ENCODE measurements at places on chromosomes 12 and 14.

GRCh38 chr12:28699029-28699428, 450.0 kb upstream of the FAR2 start:
- DNase-seq = no peak

GRCh38 chr14:67411820-67412421, at the start of gene PLEK2:
Gene PLEK2, minus strand, starts transcription at chr14:67412165. Its CDS starts 106 bp downstream, at chr14:67412059.
- DNase-seq = peak; percentile 54

DNA sequence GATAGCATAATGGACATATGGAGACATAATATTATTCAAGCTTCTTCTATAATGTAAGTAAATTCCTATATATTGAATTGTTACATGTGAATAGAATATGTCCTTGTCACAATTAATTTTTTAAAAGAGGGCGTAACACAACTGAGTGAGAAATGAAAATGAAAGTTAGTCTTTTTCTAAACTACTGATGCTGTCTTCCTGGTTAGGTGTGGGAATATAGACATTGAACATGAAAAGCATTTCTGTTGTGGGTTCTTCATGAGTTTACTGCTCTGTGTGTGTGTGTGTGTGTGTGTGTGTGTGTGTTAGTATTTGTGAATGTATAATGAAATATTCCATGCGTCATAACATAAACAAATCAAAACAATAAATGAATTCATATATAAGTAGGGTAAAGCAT, 40.5 kb upstream of the RTL1 start:
- DNase-seq = no peak

DNA sequence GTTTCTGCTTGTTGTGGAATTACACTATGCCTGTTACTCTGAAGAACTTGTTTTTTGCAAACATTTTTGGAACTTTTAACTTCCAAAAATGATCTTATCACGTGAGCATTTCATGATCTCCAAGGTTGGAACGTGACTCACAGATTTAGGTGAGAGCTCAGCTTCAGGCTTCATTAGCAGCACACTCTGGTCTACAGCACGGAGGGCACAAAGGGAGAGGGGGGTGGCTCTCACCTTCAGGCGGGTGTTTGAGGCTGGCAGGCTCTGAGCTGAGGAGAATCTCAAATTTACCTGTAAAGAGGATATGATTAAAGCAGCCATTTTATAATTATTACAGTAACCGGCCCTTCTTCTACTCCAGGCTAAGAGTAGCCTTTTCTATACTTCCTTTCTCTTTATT, 45.3 kb upstream of the PZP start:
- DNase-seq = no peak

- DNase-seq = no peak
These were observed 434.7 kb downstream of the FUT8 start for GRCh38 chr14:65847075-65847847.

GRCh38 chr12:130603396-130603965, 112.6 kb downstream of the RIMBP2 start:
- DNase-seq = no peak

DNA sequence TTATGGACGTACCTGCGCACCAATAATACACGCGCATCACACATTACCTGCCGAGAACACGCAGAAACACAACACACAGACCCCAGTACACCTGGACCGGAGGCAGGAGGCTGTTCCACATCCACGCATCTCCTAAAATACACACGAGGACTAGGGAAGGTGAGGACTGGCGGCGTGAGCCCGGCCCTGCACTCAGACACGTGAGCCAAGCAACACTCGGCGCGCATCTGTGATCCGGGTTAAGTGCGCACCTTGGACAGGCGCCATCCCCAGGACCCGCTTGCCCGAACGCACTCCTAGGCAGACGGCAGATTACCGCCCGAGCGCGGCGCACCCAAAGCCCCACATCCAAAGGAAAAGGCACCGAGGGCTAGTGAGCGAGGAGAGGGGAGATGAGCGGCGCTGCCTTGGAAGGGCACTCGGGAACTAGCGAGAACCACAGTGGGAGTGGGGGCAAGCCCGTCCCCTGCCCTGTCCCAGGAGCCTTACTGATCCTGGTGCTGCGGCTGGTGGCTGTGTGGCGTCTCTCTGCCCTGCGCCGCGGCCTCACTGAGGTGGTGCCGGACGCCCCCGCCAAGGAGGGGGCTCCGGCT, 417 bp downstream of the GLS2 start:
- peak; percentile 62 for DNase-seq

GRCh38 chr12:120225200-120225558, 24.3 kb upstream of the RPLP0 start:
- DNase-seq = no peak

DNA sequence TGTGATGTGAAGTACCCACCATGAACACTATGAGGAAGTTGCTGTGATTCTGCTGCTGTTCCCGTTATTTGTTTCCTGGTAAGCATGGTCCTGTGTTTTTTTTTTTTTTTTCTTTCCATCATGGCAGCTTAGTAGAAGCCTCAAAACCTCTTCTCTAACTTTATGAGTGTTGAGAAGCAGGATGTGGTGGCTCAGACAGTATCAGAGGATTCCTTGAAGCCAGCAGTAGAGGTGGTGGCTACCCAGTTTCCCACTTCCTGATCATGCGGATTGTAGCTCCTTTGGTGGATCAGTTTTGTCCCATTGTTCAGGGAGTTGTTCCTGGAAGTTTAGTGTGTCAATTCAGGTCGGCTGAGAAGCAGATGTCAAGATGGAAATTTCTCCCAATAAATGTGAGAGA, 175.8 kb downstream of the ATP23 start:
- no peak for DNase-seq

DNA sequence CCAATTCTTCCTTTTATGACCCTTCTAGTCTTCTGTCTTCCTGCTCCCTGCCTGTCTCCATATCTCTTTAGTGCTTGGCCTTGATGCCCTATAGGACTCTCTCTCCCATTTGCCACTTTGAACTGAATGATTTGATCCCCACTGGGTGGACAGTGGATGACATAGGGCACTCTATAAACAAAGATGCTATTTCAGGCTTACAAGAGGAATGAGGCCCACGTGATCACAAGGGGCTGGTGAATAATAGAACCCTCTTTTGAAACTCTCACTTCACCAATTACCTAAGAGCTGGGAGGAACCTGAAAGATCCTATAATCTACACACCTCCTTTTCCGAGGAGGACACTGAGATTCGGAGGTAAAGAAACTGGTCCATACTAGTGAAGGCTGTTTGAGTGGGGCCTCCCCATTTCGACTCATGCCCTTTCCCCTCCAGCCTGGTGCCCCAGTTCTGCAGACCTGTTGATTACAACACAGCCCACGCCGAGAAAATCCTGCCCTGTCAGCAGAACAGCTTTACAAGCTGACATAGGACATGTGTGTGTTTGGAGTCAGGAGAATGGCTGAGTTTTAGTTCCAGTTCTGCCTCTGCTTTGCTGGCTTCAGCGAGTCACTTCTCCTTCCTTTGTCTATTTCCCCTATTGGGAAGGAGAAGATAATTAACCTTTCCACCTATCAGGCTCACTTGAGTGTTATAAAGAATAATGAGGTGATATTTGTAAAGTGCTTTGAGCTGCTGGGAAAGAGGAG, 400.3 kb downstream of the ZFP36L1 start:
- no peak for DNase-seq

DNA sequence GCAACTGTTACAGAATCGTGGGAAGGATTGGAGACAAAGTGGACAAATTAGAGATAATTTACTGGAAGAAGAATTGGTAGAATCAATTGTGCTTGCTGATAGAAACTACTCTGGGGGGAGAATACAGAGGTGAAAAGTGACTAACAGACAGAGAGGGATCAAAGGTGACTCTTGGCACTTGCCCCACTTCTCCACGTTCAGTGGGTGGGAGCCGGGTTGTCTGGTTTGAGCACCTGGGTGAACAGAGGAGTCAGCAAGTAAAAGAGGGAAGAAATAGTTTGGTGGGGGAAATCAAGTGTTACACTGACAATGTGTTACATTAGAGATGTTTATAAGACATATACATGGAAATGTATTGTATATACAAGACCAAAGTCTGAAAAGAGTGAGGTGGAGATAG, 69.1 kb downstream of the PPP2R5E start:
- no peak for DNase-seq

- DNase-seq = no peak
These were observed 15.2 kb downstream of the JAG2 start for GRCh38 chr14:105153331-105153731.

- DNase-seq = no peak
These were observed 29.8 kb downstream of the YY1 start for GRCh38 chr14:100268591-100269207.

GRCh38 chr12:133233006-133233405, 2.7 kb downstream of the ANHX start:
- DNase-seq = no peak

GRCh38 chr12:112906712-112907414, at the start of gene OAS1:
Gene OAS1, plus strand, starts transcription at chr12:112906962. Its CDS starts 78 bp downstream, at chr12:112907040.
- peak; percentile 26 for DNase-seq

- DNase-seq = peak; percentile 78
These were observed 59.4 kb downstream of the TSPAN11 start for GRCh38 chr12:30985814-30986452.

GRCh38 chr12:13033476-13033875, 10.7 kb upstream of the FAM234B start:
- DNase-seq = no peak

- no peak for DNase-seq
These were observed 337.8 kb upstream of the DIO2 start for GRCh38 chr14:80549141-80549540.

- no peak for DNase-seq
These were observed 61.2 kb upstream of the OTOGL start for GRCh38 chr12:80038062-80038560.

DNA sequence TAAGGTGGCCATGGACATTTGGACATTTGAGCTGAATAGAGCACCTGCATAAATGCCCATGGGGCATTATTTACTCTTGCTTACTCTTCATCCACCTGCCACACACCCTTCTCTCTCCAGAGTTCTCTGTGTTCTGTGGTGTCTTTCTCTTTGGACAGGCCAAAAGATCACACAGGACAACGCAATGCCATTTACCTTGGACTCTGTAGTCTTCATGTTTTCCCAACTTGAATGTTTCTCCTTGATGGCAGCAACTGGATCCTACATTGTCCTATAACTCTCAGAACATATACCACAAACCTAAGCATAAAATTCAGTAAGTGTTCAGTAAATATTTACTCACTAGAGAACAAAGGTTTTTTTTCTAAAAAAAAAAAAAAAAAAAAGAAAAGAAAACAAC, 41.7 kb upstream of the PTHLH start:
- DNase-seq = no peak

GRCh38 chr12:92606956-92607355, 95.8 kb upstream of the PLEKHG7 start:
- no peak for DNase-seq

DNA sequence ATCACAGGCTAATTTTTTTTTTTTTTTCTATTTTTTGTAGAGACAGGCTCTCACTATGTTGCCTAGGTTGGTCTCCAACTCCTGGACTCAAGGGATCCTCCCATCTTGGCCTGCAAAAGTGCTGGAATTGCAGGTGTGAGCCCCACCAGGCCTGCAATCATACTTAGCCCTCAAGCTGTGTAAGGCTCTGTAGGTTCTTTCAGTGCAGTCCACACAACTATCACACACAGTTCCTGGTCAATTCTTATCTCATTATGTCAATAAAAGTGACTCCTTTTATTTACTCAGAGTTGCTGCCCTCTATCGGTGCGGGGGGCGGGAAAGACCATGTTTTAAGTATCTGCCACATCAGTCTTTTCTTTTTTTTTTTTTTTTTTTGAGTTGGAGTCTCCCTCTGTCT, 29.0 kb downstream of the SLC2A3 start:
- DNase-seq = peak; percentile 68

DNA sequence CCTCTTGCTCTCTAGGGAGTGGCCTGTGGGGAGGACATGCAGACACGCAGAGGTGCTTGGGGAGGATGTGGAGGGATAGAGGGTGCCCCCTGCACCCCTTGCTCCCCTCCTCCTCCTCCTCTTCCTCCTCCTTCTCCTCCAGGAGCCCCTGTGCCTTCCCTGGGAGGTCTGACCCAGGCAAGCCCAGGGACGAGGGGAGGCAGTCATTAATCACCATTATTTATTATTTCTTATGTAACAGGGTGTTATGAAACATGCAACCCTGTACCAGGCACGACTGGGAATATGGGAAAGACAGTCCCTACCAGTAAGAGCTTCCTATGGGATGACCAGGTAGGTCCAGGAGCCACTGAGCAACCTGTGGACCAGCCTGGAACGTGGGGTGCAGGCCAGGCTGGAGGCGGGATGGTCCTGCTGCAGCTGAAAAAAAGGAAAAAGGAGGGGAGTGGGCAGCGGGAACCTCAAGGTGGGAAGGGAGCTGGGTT, 22.5 kb upstream of the PGF start:
- no peak for DNase-seq

- no peak for DNase-seq
These were observed 9.9 kb downstream of the PLBD2 start for GRCh38 chr12:113368331-113368730.

- DNase-seq = peak; percentile 64
These were observed 608 bp downstream of the PTGES3 start for GRCh38 chr12:56687223-56688128.

GRCh38 chr14:71591929-71592328, 340.3 kb upstream of the RGS6 start:
- no peak for DNase-seq

DNA sequence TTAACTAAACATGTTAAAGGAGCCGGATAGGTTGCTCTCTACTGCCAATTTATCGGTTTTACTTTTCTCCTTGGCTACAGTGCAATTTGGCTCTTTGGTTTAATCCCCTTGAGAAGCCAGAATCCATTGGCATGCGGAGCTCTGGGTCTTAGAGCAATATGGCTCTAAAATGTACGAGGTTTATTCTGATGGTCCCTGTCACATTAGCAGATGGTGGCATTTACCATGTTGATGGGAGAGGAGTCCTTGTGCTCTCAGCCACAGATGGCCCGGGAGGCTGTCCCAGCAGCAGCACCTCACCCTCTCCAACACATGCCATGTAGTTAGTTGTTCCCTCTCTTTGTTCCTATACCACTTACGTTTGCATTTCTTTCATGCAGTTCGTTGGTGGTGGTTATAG, 179.7 kb downstream of the RGS6 start:
- no peak for DNase-seq

GRCh38 chr12:66647034-66647691, 31.7 kb downstream of the GRIP1 start:
- DNase-seq = no peak

- DNase-seq = no peak
These were observed 98.4 kb downstream of the BCAT1 start for GRCh38 chr12:24850496-24850895.

DNA sequence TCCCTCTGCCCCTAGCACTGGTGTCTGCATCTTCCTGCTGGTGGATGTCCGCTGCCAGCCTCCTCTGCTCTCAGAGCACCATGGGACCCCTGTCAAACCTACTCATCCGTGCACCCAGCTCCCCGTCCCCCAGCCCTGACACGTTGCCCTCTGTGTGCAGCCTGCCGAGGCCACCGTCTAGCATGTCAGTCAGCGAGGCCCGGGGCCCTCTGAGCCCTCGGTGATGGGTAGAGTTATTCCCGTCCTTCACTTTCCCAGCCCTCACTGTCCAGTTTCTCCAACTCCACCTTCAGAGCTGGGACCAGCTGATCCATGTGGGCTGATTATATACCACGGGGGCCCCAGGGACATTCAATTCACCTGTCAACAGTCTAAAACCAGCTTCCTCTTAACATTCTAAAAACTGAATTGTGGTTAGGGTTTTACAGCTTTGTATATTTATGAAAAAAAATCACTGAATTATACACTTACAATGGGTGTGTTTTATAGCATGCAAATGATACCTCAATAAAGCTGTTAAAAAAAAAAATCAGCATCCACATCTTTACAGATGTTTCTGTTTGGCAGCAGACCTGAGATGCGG, 61.3 kb downstream of the CCDC88C start:
- peak; percentile 50 for DNase-seq

Measured in NCI-H526 (cell line).